Left ventricle myocardium inferior (tissue), 1 donor: ENCODE measurements at places on chromosomes 11 and 22. TPM values are rescaled to one million over a fixed set of nuclear protein-coding genes. Genes with fewer than 3 reads are reported as not detected.

MRPL16 gene
- 93.2 TPM for total RNA-seq

APOBEC3B gene
- 0.52 TPM for total RNA-seq

ANKK1 gene
- total RNA-seq: not detected

DNA sequence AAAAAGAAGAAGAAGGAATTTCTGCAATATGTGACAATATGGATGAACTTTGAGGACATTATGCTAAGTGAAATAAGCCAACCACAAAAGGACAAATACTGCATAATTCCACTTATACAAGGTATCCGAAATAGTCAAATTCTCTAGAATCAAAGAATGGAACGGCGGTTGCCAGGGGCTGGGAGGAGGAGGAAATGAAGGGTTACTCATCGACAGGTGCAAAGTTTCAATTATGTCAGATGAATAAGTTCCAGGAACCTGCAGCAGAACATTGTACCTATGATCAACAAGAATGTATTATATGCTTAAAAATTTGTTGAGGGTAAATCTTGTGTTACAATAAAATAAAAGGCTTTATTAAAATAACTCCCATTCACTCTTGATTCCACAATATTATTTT is 49.0 kb downstream of the SC5D start:
- H3K36me3 ChIP-seq: no peaks in the 10 kb centered on the region
- peaks cover 5% of the 10 kb centered on the region for H3K27me3 ChIP-seq
- H3K27ac ChIP-seq: no peak overlapping the region
- H3K4me3 ChIP-seq: no peak overlapping the region
- no peak for DNase-seq

- H3K27ac ChIP-seq: no peak overlapping the region
- no peaks in the 10 kb centered on the region for H3K4me1 ChIP-seq
- H3K36me3 ChIP-seq: no peaks in the 10 kb centered on the region
- DNase-seq: no peak
- no peak overlapping the region for H3K4me3 ChIP-seq
- peaks cover 58% of the 10 kb centered on the region for H3K27me3 ChIP-seq
Measured at GRCh38 chr22:39871008-39871798, 22.4 kb downstream of the ENTHD1 start.

DNA sequence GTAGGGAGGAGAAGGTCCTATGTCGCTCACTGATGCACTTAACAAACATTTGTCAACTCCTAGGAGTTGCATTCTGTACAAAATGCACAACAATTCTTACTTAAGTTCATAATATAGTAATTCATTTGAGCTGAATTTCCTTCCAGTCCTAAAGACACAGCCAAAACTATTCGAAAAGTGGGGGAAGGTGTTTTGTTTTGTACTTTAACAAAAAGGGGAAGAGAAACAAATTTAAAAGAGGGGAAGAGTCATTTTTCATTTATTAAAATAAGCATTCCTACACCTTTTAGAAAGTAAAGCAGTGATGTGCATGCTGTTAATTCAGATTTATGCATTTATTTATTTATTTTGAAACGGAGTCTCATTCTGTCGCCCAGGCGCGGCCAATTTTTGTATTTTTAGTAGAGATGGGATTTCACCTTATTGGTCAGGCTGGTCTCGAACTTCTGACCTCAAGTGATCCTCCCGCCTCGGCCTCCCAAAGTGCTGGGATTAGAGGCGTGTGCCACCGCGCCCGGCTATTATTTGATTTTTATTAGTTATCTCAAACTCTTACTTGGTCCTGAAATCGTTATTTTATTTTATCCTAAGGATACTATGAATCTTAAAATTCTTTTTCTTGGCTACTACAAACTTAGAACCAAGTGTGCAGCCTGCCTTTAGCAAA is 1.1 kb upstream of the FANCF start:
- H3K27ac ChIP-seq: peak overlapping the region; percentile 93
- peaks cover 28% of the 10 kb centered on the region for H3K4me1 ChIP-seq
- no peak for DNase-seq
- no peaks in the 10 kb centered on the region for H3K27me3 ChIP-seq
- no peaks in the 10 kb centered on the region for H3K36me3 ChIP-seq
